ENCODE measurements at places on chromosomes 6 and 20.

GRCh38 chr6:89368107-89368506, 15.6 kb upstream of the UBE2J1 start:
- DNase-seq: no peak

DNA sequence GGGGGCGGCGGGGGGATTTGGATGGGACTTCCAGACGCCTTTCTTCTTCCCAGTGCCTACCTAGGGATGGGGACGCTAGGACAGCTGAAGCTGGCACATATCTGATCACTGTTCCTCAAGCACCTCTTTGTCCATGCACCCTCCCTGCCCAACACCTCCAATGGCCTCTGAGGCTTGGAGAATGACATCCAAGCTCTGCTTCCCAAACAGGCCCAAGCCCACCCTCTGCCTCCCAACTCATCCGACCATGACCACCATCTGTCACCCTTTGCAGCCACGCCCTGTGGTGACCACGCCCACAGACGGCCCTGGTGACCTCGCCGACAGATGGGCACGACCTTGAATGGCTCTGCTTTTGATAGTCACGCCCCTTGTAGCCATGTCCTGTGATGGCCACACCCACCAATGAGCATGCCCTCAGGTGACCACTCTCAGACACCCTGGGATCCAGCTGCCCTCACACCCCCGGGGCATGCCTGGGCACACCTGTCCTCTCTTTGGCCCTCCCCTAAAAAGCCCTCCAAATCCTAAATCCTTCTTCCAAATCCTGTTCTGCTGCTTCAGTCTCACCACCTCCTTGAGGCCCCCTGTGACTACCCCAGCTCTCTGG, 51.0 kb downstream of the SSR1 start:
- DNase-seq: no peak

DNA sequence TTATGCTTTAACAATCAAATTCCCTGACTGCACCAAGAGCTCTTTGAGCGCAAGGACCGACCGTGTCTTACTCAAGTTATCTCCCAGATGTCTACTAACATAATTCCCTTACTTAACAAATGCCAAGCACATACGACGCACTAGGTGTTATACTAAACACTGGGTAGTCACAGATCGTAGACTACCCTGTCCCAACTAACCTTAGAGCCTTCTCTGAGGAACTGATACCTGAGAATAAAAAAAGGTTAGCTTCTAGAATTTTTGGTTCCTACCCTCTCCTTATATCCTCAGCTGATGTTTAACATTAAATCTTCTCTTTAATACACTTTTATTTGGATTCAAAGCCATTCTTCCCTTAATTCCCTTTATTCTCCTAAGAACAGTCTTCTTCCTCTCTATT, 38.5 kb downstream of the EPB41L2 start:
- DNase-seq: no peak

GRCh38 chr6:62803094-62803493, 408.2 kb upstream of the FKBP1C start:
- DNase-seq: no peak

DNA sequence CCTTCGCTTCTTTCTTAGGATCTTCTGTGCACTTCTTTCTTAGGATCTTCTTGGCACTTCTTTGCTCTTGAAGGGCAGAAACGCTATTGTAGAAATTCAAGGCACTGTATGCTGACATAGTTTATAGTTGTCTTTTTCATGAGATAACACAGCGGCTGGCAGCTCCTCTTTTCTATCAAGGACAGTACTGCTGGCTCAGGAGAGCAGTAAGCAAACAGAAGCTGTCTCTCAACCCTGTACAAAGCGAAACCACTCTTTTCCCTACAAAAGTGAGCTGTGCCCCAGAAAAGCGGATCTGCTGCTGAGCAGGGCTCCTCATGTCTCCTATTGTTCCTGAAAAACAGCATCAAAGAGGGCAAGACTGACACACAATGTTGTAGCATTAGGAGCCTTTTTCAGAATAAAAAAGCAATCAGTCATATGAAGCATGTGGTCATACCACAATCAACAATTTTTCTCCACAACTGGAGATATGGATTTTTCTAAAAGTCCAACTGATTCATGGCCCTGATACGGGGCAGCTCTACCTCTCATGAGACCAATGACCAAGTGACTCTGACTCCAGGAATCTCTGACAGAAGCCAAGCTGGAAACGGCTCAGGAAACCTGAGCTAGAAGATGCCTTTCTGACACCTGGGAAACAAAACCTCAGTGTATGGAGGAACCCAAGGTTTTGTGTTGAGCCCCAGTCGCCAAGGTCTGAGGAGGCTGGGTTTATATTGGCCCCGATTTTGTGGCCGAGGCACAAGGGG, 255.9 kb downstream of the ESR1 start:
- no peak for DNase-seq

GRCh38 chr6:98054453-98054852, 771.4 kb upstream of the MMS22L start:
- no peak for DNase-seq

- DNase-seq: no peak
These were observed 100.8 kb downstream of the MOXD1 start for GRCh38 chr6:132300323-132300949.

GRCh38 chr6:29747688-29748250, 24.5 kb downstream of the HLA-F start:
- no peak for DNase-seq

GRCh38 chr6:97497713-97498331, 214.8 kb upstream of the MMS22L start:
- DNase-seq: no peak

DNA sequence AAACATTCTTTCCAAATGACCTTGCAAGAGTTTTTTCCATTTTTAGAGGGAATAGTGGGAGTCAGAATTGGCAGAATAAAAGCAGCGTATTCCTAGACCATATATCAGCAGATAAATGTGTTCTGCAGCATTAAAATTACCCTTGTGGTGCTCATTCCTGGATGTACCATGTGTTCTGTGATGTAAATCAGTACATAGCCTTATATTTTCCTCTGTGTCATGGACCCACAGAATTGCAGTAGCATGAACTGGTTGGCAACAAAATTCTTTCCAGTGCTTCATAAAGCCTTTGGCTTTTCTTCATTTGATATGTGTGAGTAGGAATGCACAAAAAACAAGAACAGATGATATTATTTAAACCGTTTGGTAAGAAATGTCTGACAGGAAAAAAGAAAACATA, 32.5 kb downstream of the ANKEF1 start:
- DNase-seq: no peak

GRCh38 chr20:36745234-36745926, 510 bp downstream of the NDRG3 start:
- no peak for DNase-seq

GRCh38 chr20:63577317-63577894, 3.4 kb upstream of the HELZ2 start:
- no peak for DNase-seq

All from SIG-M5 (cell line).